ENCODE measurements at places on chromosomes 12 and 14.

DNA sequence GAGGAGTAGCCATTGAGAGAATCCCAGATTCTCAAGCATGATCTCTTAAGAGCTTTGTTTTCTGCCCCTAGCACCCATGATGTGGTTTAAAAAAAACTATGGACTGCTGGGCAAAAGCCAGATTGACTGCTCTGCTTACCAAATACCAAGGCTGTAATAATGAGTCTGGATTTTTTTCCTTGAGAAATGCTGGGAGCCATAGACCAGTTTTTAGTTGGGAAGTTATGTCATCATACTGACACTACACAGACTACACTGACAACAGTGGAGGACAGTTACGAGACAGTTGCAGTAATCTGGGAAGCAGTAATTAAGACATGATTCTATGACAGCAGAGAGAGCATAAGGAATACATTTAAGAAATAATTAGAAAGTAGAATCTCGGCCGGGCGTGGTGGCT lies 35.8 kb downstream of the SPATA7 start:
- no peak for DNase-seq

DNA sequence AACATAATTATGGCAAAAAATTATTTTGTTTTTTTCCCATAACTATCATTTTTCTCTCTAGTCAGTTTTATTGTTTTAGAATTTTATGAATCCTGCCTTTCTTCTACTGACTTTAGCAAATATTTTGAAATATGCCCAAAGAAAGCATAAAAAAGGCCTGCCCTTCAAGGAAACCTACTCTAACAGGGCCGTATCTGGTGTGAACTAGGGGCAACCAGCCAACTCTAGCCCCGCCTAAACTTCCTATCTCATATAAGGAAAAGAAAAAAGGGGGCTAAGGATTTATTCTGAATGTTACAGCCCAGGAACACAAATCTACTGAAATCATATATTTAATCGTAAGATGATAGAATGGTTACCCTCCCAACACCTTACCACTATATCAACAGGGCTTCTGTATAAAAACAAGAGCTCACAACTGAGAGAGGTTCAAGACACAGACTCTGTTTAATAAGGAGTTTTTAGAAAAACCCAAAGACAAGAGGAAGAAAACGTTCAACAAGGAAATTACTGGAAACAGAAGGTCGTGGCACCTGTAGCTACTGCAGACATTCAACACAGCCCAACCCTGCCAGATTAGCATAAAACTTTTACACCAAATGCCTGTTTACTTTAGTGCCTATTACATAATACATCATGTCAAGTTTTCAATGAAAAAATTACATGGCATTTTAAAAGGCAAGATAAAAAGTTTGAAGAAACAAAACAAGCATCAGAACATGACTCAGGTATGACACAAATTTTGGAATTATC lies 12.9 kb upstream of the EPYC start:
- DNase-seq: no peak

DNA sequence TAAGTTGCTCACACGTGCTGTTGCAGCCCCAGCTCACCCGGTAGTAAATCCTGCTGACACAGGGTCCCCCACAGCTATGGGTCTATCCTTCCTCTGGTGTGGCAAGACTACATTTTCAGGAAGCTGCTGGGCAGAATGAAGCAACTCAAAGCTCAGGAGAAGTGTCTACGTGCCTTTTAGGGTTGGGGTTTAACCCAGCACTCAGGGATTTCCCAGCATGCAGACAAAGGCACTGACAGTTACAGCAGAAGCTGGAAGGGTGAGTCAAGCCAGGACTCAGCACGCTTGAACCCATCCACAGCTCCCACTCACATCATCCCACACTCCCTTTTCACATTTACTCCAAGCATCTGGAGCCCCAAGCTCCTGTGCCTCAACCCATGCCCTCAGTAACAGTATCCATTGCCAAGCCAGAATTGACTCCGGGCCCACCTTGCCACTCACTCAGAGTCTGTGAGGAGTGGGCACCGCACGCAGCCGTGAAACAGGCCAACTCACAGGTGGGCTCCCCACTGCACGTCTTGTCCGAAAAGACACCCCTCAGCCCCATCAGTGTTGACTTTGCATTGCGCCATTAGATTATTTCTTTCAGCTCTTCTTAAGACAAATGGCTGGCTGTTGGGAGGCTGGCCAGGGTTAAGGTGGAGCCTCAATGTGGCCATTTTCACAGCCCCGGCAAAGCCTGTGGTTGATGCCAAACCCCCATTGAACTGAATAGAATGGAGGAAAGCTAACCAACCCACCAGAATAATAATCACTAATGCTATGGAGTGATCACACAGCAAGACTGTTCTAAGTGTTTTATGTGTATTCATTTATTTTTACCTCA lies 59.6 kb downstream of the ZFP36L1 start:
- peak; percentile 23 for DNase-seq

DNA sequence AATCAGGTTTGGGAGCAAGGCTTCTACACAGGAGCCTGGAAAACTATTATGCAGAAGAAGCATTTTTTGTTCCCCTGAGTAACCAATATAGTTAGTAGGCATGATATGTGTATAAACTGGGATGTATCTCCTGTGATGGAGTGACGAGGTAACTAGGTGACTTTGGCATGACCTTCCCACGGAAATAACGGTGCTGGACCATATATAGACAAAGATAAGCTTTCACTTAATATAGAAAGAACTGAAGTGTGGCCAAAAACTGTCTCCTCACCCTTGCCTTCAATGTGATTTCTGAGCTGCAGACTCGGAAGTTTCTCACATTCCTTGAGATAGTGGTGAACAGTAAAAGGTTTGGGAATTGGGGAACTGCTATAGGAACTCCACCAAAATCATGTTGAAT lies 185.3 kb downstream of the CACNA1C start:
- no peak for DNase-seq

GRCh38 chr14:37318938-37319337 lies 121.2 kb downstream of the MIPOL1 start:
- no peak for DNase-seq

- no peak for DNase-seq
These were observed 31.5 kb downstream of the RAD9B start for GRCh38 chr12:110533607-110534006.

DNA sequence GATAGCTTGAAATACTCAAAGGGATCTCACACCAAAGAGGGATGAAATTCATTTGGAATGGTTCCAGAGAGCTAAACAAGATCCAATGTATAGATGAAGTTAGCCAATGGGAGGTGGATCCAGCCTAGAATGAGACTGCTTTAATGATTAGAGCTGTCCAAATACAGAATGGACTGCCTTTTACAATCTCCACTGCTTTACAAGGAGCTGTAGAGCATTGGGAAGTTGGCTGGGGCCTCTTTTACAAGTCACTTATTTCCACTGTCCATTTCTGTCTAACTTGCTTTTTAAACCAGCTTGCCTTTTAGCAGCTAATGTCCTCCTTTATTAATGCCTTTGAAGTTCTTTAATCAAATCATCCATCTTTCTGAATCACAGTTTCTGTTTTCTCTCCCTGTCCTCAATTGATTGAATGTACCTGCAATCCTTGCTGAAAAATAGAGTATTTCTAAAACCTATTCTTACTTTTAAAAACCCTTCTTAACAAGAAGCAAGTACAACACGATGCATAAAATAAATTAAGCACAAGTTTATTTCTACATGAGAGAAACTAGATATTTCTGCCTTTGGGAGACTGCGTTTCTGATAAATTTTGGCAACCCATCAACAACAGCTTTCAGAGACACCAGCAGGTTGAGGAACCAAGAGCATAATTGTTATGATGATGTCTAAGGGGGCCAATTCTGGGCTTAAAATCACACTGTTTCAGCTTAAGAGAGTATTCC lies 3.4 kb upstream of the ATP2A2 start:
- no peak for DNase-seq

DNA sequence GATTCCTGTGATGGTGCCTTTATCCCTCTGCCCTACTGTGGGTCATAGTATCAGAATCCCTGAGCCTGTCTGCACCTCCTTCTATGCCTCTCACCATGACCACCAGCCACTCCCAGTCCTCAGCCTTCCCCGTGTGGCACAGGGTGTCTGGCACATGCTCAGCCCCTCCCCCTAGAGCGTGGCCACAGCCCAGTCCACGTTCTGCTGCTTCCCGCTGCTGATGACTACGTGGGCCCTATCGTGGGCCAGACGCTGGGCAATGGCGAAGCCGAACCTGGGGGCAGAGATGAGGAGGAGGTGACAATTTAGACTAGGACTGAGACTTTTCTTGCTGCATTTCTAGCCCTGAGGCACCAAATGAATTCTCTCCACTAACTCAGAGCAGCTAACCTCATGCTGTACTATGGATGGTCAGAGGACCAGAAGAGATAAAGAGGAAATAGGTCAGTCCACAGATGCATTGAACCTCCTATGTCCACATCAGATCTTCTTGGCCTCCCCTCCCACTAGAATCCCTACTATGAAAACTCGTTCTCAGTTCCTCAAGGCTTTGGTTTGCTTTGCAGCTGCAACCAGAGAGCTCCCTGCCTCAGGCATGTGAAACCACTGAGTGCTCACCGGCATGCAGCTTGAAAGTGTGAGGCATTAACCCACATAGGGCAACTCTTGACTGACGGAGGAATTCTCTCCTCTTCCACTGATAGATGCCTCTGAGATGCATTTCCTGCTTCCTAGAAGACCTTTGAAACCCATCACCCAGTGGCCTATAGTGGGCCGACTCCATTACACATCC lies 126.3 kb upstream of the DHRS4 start:
- DNase-seq: no peak

DNA sequence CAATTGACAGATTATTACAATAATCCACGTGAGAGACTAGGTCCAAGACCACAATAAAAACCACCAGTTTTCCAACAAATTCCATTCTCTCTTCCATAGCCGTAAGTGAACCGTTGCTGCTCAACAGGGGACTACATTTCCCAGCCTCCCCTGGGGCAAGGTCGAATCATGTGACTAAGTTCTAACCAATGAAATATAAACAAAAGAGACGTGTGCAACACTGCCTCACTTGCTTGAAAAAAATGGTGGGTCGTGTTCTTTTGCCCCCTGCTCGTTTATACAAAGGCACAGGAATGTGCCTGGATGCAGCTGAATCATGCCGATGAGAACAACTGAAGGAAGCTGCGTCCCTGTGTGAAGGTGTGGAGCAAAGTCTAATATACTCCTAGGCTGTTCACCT lies 51.1 kb downstream of the HSPB8 start:
- peak; percentile 42 for DNase-seq

GRCh38 chr12:110585231-110585799 lies 2.2 kb upstream of the PPTC7 start:
- peak; percentile 71 for DNase-seq

- no peak for DNase-seq
These were observed 892 bp downstream of the TCHP start for GRCh38 chr12:109900752-109901580.

GRCh38 chr12:119870457-119870856 lies 6.7 kb downstream of the CIT start:
- no peak for DNase-seq

DNA sequence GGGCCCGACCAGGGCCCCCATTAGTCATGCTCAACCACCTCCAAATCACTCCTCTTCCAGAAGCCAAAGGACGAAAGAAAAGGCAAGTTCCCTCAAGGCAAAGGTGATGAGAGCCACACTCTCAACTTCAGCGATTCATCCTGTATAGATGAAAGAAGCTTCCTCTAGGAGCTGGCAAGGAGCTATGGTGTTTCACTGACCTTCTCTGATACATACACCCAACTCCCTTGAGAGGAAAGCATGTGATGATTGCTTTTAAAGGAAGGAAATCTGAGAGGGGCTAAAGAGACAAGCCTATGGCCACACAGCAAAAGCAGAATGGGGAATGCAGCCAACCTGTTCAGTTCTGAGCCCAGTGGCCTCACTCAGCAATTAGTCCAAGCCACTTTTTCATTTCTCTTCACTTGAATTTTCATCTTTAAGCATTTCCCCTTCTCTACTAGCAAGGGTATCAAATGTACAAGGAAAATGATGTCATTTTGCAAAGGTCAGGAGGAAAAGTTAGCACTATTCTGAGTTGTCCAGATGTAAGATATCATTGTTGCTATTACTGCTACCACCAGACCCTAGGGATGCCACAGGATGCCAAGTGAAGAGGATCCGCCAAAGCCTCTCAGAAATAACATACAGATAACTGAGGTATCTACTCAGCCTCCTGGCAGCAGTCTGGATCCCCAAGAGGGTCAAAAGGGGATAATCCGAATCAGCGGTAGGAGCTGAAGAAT lies 82.5 kb downstream of the MAP3K9 start:
- no peak for DNase-seq

DNA sequence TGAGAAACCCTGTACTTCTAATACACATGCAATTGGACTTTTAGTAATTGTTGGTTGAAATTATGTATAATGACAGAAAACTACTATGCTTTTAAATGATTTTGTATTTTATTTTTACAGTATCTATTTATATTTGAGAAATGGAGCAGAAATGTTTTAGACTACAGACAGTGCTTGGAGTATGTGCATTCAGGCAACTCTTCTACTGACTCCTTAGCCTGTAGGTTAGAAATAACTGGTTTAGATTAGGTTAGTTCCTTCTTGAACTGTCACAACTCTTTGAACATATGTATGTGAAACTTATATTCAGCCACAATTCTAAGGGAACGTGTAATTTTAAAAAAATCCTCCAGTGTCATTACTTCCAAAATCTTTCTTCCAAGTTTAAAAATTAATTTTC lies 1.7 kb downstream of the FGFR1OP2 start:
- no peak for DNase-seq

- no peak for DNase-seq
These were observed 54.2 kb downstream of the RCOR1 start for GRCh38 chr14:102646615-102647014.

GRCh38 chr14:45181329-45181728 lies 45.6 kb downstream of the FANCM start:
- no peak for DNase-seq

DNA sequence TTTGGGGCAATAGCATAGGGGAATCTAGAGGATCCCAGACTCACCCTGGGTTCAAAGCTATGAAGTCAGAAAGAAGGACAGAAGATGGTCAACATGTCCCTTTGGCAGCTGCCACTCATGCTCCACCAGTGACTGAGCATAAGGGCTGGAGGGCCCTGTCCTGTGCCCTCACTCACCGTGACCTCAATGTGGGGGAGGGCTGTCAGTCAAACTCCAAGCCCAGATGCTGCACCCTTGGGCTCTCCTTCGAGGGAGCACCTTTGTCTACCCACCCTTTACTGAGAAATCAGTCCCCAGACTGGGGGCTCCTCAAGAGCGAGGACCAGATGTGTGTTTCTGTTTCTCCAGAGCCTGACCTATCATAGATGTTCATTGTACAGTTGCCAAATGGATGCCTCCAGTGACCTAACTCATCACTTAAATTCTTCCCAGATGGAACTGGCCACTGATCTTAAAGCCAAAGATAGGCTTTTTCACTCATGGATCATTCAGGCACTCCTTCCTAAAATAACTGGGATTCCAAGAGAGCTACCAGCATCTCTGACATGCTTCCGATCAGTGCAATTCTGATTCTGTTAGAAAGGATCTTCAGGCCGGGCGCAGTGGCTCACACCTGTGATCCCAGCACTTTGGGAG lies 27.2 kb upstream of the VSX2 start:
- DNase-seq: no peak

- DNase-seq: no peak
These were observed 258.8 kb upstream of the GARIN6 start for GRCh38 chr12:99388671-99389195.

DNA sequence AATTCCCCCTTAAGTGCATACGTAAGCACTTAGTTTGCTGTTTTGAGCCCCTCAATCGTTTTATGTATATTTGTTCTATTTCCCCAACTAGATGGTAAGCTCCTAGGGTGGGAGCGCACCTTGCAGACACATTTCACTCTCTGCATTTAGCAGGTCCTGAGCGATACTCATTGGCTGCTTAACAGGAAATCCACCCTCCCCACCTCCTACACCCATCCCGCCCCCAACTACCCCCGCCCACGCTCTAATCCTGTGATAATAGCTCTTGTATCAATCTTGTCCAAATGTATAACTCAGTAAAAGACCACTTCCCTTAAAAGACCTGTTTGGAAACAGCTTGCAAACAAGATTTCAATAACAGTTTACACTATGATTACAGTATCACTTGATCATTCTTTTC lies 8.1 kb downstream of the LPAR5 start:
- no peak for DNase-seq

Data from putamen (tissue), 1 donor.